ENCODE measurements at places on chromosomes 5 and 9. TPM values are rescaled to one million over a fixed set of nuclear protein-coding genes. Genes with fewer than 3 reads are reported as not detected.

DNA sequence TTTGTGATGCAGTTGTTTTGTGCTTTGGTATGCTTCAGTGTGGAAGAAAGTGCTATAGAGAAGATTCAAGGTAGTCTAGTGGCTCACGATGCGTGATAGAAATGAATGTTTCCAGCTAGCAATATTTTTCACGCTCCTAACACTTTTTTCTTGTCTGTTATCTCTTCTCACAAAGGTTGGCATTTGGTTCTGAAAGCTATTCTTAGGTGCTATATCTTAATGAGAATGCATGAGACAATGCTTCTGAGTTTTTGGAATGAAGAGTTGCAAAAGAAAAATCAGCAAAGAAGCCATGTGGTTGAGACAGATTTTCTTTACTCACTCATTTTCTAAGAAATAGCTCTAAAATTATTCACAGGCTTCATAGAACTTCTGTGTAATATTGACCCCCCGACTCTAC, 122.6 kb downstream of the PDE8B start:
- DNase-seq, result no peak

- no peak for DNase-seq
Observed at GRCh38 chr5:147504535-147504934, 5.3 kb downstream of the DPYSL3 start.

- no peak for DNase-seq
Observed at GRCh38 chr9:118991366-118992285, 377.6 kb downstream of the BRINP1 start.

DNA sequence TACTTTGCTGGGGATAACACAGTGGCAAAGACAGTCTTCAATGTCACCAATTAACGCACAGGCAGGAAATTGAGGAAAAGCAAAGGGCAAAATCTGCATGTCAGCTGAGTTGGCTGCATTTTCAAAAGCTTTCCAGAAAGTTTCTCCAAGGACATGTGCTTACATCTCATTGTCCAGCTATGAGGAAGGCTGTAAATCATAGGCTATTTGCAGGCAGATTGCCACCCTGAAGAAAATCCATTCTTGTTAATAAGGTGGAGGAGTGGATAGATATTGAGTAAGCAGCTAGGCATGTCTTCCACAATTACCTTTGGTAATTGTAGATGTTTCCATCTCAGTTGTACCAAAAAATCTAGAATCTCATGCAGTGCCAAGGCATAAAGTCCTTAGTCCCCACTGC, 278.0 kb upstream of the NUDT12 start:
- DNase-seq, result no peak

TMED9 gene
- total RNA-seq, result 75.3 TPM
